ENCODE measurements at places on chromosomes 12 and 14.

- DNase-seq = no peak
These were observed 646 bp upstream of the DNAJC22 start for GRCh38 chr12:49345825-49346658.

GRCh38 chr14:73909681-73910080, 23.0 kb downstream of the ZNF410 start:
- no peak for DNase-seq

DNA sequence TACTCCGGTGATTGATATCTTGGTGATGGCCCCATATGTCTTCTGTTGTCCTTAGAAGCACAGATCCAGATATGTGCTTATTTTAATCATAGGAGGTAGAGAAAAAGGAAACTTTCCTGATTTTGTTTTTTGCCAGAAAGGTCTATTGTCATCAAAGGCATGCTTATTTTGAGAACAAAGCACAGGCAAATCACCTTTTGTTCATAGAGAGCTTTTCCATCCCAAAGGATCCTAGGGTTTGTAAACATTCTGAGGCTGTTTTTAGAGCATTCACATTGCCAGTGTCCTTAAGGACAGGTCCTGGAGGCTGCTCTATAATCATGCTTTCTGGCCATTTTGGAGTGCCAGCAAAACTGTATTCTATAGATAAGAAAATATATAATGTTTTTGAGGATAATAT, 148.5 kb upstream of the SEL1L start:
- no peak for DNase-seq

DNA sequence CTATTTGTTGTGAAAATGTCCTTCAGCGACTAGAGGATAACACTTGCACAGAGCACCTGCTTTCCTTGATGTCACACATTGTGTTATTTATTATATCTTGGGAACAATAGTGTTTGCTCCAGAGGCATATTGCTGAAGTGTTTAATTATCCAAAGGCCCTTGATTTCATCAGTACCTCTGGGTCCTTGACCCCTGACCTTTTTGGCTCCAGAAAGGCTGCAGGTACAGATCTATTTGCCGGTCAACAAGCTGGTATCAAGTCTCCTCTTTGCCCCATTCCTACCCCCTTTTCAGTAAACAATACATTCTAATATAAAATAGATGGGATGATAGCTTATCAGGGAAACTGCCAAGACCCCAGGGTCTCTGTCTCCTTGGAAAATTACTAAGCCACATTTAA, 206.8 kb downstream of the DACT1 start:
- DNase-seq = no peak

- DNase-seq = no peak
These were observed 150.2 kb upstream of the EEA1 start for GRCh38 chr12:93079271-93079670.

DNA sequence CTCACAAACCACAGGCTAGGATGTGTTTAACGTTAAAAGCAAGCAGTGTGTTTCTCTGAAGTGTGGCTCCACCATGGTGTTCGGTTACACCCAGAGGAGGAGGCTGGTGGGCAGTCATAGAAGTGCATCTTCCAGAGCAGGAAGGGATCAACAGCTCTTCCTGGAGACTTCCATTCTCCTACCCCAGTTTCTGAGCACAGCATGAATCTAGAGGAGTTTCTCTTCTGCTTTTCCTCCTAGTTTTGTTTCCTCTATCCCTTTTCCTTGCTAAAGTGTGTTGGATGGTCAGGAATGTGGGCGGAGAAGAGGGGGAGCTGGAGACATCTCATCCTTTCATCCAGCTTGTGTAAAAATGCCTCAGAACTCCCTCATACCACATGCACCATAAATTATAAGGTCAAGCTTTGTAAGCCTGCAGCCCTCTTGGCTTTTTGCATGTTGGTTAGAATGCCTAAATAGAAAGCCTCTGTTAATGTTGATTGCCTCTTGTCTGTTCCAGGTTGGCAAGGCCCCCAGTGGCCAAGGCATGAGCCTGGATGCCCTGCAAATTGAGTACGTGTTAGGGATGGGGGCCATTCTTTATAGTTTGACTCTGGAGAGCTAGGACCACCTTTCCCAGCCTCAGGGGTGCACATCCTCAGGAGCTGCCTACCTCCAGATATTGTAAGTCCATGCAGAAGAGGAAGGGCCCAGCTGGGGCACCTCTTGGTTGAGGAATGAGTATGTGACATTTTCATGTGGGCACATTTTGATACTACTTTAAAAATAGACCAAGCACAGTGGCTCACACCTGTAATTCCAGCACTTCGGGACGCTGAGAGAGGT, 4.0 kb upstream of the CKAP4 start:
- peak; percentile 77 for DNase-seq

GRCh38 chr12:3097186-3097804, 20.1 kb downstream of the TSPAN9 start:
- DNase-seq = peak; percentile 23

- no peak for DNase-seq
These were observed 930 bp upstream of the MIA2 start for GRCh38 chr14:39232554-39233415.

GRCh38 chr12:104154806-104155205, 16.8 kb upstream of the NFYB start:
- no peak for DNase-seq

DNA sequence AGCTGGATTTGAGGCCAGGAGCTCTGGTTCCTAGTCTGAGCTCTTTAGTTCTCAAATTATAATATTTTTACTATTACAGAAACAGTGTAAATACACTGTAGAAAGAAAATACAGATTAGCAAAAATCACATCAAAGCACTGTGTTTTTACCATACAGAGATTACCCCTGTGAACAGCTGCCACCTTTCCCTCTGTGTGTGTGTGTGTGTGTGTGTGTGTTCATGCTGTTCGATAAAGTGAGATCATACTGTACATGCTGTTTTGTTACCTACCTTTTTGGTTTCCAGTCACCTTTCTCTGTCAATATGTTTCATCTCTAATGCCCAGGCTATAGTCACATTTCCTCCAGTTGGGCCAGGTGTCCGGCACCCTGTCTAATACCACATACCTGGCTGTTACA, 26.9 kb downstream of the MVK start:
- no peak for DNase-seq

DNA sequence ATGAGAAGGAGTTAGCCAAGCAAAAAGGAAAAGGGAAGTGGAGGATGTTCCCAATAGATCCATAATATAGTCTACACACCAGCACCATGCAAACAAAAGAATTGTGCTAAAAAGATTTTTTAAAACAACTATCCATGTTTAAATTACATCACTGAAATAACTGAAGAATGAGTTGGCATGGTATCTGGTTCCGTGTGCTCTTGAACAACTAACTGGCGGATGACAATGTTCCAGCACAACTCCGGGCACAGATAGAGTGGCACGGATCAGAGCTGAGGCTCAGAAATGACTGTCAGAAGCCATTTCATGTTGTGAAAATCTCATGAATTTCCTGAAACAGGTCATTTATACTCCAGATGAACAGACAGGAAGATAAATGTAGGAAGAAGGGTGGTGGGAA, 153.1 kb downstream of the HMGA2 start:
- no peak for DNase-seq

DNA sequence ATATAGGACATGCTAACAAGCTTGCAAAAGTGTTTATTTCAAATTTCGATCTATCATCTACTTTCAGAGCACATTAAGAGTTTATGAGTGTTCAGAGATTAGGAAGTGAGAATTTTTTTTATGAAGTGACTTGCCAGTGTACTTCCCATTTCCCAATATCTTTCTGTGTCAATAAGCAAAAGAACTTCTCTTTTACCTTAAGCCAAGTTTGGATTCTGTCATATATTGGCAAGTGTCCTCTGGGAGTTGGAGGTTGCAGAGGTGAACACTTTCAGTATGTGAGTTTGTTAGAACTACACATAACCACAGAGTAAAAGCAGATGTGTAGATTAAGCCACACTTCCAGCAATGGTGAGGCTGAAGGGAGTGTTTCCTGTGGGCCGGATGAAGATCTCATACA, 16.6 kb upstream of the KLRF1 start:
- no peak for DNase-seq

GRCh38 chr12:94190623-94191022, 42.2 kb downstream of the PLXNC1 start:
- DNase-seq = no peak

GRCh38 chr12:112029301-112029700, 16.1 kb downstream of the ERP29 start:
- no peak for DNase-seq

DNA sequence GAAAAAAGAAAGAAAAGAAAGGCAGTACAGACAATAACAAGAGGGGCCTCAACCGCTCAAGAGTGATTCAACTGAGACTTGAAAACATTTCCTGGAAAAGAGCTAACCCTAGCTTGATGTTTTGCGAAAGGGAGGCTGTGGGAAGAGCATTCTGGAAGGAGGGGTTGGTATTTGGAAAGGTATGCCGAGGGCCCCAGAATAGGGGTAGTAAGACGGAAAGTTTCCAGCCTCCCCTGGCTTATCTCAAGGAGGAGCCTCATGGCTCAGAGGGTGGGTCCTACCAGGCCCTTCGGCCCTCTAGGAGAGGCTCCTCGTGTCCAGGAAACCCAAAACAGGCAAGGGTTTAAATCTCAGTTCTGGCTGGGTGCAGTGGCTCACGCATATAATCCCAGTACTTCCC, 8.4 kb downstream of the RNU4-2 start:
- no peak for DNase-seq

- no peak for DNase-seq
These were observed 5.4 kb downstream of the ERG28 start for GRCh38 chr14:75655235-75655634.

DNA sequence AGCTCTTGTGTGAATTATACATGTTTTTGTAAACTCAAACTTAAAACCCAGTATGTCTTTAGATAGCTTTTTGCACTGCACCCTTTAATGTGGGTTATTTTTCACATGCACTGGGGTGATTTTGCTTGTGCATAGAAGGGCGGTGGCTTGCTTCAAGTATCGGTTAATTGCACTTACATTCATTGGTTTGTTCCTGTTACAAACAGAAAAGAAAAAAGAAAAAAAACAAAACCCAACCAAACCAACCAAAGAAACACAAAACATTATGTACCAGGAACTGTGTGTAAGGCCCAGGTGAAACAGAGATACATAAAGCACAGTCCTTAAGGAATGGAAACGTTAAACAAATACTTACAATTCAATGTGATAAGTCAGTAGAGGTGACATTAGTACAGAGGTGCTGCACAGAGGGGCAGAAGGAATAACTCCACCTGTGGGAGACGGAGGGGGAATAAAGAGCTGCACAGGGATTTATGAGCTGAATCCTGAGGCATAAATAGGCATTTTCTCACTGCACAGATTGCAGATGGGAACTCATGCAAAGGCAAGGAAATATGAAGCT, 151.4 kb downstream of the KTN1 start:
- no peak for DNase-seq

DNA sequence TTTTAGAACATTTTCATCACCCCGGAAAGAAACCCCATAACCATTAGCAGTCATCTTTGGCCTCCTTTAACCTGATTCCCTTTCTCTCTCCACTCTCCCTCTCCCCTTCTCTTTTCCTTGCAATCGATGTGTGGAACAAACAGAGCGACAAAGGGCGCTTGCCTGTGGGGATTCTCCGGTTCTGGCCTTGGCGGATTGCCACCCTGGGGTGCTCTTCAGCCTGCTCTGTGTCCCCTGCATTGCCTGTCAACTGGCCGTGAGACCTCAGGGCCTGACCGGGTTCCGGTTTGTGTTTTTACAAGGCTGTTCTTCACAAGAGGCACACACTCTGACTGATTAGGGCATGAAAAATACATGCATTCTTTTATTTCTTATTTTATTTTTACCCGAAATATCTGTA, 27.8 kb downstream of the LRTM2 start:
- no peak for DNase-seq

DNA sequence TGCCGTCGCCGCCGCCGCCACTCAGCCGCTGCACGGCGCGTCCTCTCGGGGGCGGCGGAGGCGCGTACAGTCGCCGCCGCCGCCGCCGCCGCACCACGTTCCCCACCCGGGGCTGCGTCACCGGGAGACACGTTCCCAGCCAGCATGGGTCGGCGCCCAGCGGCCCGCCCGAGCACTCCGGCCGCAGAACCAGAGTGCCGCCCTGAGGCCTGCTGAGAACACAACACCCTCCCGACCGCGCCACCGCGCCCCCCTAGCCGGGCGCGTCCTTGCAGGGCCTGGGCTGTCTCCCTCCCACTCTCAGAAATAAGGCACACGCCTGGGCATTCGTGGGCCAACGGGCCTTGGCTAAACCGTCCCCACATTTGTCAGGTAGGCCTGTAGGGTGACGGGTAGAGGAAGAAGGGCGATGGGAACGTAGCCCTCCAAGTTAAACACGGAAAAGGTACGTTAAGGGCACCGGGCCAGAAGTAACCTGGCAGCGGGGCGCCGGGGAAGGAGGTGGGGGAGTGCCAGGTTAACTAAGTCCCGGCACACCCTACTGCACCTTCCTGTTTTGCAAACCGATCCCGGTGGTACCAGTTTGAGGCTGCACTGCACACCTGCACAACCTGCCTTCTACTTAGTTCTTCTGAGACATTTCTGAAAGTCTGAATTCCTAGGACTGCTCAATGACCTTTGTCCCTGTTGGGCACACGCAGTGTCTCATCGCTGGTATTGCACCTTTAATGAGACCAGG, at the start of gene MAP4K5:
TSS of gene MAP4K5 (minus strand) at position 68 of the 739 bp plus-strand sequence. CDS start 520 bp downstream, outside the sequence.
- peak; percentile 70 for DNase-seq

GRCh38 chr14:64061706-64062105, 208.9 kb downstream of the SYNE2 start:
- no peak for DNase-seq

DNA sequence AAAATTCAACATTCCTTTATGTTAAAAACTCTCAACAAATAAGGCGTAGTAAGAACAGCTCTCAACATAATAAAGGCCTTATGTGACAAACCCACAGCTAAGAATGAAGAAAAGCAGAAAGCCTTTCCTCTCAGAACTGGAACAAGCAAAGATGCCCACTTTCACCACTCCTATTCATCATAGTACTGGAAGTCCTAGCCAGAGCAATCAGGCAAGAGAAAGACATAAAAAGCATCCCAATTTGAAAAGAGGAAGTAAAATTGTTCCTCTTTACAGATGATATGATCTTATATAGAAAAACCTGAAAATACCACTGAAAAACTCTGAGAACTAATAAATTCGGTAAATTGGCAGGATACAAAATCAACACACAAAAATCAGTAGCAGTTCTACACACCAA, 52.1 kb downstream of the STON2 start:
- DNase-seq = no peak

DNA sequence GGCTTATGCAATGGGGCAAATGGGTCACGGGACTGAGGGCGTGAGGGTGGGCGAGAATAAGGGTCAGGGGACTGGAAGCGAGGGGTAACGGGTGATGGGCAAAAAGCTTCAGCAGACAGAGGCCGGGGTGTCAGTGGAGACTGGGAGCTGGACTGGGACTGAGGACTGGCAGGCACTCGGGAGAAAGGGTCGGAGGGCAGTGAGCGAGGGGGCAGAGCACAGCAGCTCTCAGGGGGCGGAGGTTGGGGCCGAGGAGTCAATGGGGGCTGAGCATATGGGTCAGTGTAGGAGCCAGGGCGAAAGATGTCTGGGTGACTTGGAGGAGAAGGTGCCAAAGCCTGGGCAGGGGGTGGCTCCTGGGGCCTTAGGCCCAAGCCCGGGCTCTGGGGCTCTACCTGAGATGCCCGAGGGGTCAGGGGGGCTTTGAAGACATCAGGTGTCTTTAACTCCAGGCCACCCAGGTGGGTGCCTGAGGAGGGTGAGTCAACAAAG, 20.2 kb downstream of the KMT2D start:
- DNase-seq = no peak

- DNase-seq = no peak
These were observed 77.4 kb upstream of the REP15 start for GRCh38 chr12:27618836-27619235.

All from kidney glomerular epithelial cell (primary cell).